ENCODE measurements at places on chromosomes 7 and 10.
A peak's percentile ranks its signal among the peaks of the same experiment; 100 is the strongest.

DNA sequence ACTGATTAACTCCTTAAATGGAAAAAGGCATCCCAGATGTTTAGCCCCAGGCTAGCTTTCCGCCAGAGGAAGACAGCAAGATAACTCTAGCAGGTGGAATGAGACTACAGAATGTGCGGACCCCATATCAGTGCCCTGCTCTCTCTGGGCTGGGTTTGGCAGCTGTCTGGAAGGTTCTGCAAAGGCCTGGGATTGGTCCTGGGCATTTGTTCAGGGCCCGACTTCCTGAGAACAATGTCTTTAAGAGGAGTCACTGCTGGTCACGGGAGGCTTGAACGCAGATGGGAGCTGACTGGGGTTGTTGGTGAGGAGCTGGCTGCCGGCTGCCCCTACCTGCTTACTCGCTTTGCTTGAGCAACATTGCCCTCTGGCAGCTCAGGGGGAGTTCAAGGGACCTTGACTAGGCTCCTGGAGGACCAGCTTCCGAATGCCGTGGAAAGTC, 130.6 kb upstream of the BTBD16 start:
- no peaks in the 10 kb centered on the region for H3K4me1 ChIP-seq
- H3K36me3 ChIP-seq, result no peaks in the 10 kb centered on the region
- no peak overlapping the region for H3K4me3 ChIP-seq
- no peak overlapping the region for H3K27ac ChIP-seq
- no peak for DNase-seq
- no peaks in the 10 kb centered on the region for H3K27me3 ChIP-seq

- H3K4me1 ChIP-seq, result no peaks in the 10 kb centered on the region
- no peak for DNase-seq
- H3K27me3 ChIP-seq, result no peaks in the 10 kb centered on the region
- H3K36me3 ChIP-seq, result peaks cover 63% of the 10 kb centered on the region
- H3K4me3 ChIP-seq, result no peak overlapping the region
- no peak overlapping the region for H3K27ac ChIP-seq
Observed at GRCh38 chr7:155774947-155775346, 37.3 kb downstream of the SHH start.

- H3K36me3 ChIP-seq, result no peaks in the 10 kb centered on the region
- no peak overlapping the region for H3K27ac ChIP-seq
- no peak for DNase-seq
- no peaks in the 10 kb centered on the region for H3K27me3 ChIP-seq
- H3K4me1 ChIP-seq, result peaks cover 9% of the 10 kb centered on the region
- H3K4me3 ChIP-seq, result no peak overlapping the region
Observed at GRCh38 chr7:37825038-37825437, 23.4 kb upstream of the NME8 start.

DNA sequence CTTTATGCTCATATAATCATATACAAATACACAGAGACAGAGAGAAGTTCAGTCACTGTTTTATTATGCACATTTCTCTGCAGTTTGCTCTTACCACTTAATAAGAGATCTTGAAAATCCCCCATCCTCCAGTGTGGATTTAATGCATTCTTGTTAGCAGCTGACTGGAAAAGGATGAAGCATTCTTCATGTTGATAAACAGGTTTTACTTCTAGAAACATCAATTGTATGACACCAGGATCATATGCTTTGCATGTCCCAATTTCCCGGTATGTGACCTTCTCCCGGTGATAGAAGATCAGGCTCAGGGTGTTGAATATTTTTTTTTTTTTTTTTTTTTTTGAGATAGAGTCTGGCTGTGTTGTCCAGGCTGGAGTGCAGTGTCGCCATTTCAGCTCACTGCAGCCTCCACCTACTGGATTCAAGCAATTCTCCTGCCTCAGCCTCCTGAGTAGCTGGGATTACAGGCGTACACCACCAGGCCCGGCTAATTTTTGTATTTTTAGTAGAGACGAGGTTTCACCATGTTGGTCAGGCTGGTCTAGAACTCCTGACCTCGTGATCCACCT, 6.2 kb upstream of the CREB3L2 start:
- H3K36me3 ChIP-seq, result no peaks in the 10 kb centered on the region
- no peak for DNase-seq
- peaks cover 3% of the 10 kb centered on the region for H3K4me1 ChIP-seq
- no peak overlapping the region for H3K4me3 ChIP-seq

GRCh38 chr10:34254596-34254995, 560.5 kb downstream of the PARD3 start:
- no peaks in the 10 kb centered on the region for H3K27me3 ChIP-seq
- no peak overlapping the region for H3K4me3 ChIP-seq
- H3K36me3 ChIP-seq, result no peaks in the 10 kb centered on the region

- no peak for DNase-seq
- no peaks in the 10 kb centered on the region for H3K4me1 ChIP-seq
- H3K36me3 ChIP-seq, result peaks cover 26% of the 10 kb centered on the region
- H3K4me3 ChIP-seq, result no peak overlapping the region
- H3K27me3 ChIP-seq, result no peaks in the 10 kb centered on the region
Observed at GRCh38 chr10:102620591-102621442, 23.5 kb upstream of the TRIM8 start.

DNA sequence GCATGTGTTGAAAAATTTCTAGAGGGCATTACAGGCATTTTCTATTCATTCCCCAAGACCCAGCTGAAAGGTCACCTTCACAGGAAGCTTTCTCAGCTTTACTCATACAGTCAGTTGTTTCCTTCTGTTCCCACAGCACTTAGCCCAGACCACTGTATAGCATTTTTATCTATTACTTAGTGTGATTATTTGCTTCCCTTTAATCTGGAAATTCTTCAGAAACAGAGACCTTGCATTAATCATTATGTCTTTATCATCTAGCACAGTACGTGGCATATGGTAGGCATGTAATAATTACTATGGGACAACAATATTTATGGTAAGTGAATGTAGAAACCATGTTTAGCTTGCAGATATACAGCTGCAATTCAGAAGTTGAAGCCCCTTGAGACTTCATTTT, 38.2 kb upstream of the CDK6 start:
- H3K27me3 ChIP-seq, result no peaks in the 10 kb centered on the region
- H3K36me3 ChIP-seq, result no peaks in the 10 kb centered on the region
- no peak for DNase-seq
- no peak overlapping the region for H3K27ac ChIP-seq

DNA sequence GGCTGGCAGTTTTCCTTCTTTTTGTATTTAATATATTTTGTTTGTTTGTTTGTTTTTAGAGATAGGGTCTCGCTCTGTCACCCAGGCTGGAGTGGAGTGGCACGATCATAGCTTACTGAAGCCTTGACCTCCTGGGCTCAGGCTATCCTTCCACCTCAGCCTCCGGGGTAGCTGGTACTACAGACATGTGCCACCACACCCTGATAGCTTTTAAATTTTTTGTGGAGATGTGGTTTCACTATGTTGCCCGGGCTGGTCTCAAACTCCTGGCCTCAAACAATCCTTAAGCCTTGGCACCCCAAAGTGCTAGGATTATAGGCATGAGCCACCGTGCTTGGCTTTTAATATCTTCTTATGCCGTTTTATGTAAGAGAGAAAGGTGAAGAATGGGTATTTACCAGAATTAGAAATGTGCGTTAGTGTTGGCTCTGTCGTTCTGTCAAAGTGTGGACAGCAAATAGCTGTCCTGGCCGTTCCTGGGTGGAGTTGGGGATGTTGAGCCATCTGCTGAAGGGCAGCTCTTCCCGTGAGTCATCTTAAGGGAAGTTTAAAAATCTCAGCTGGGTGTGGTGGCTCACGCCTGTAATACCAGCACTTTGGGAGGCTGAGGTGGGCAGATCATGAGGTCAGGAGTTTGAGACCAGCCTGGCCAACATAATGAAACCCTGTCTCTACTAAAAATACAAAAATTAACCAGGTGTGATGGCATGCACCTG, 14.8 kb downstream of the OGDH start:
- H3K4me1 ChIP-seq, result peaks cover 46% of the 10 kb centered on the region
- no peaks in the 10 kb centered on the region for H3K27me3 ChIP-seq
- DNase-seq, result no peak
- H3K36me3 ChIP-seq, result peaks cover 16% of the 10 kb centered on the region
- no peak overlapping the region for H3K27ac ChIP-seq

- no peaks in the 10 kb centered on the region for H3K4me1 ChIP-seq
- H3K27ac ChIP-seq, result no peak overlapping the region
- H3K36me3 ChIP-seq, result no peaks in the 10 kb centered on the region
- H3K27me3 ChIP-seq, result no peaks in the 10 kb centered on the region
Observed at GRCh38 chr7:33721895-33722294, 183.4 kb upstream of the BMPER start.

GRCh38 chr7:108525327-108525984, 479 bp downstream of the PNPLA8 start:
- peaks cover 10% of the 10 kb centered on the region for H3K4me1 ChIP-seq
- peak overlapping the region; percentile 96 for H3K4me3 ChIP-seq
- no peaks in the 10 kb centered on the region for H3K27me3 ChIP-seq
- no peak for DNase-seq
- peak overlapping the region; percentile 99 for H3K27ac ChIP-seq

GRCh38 chr10:78849115-78849514, 219.7 kb upstream of the ZMIZ1 start:
- no peaks in the 10 kb centered on the region for H3K36me3 ChIP-seq
- H3K4me1 ChIP-seq, result no peaks in the 10 kb centered on the region
- DNase-seq, result no peak

DNA sequence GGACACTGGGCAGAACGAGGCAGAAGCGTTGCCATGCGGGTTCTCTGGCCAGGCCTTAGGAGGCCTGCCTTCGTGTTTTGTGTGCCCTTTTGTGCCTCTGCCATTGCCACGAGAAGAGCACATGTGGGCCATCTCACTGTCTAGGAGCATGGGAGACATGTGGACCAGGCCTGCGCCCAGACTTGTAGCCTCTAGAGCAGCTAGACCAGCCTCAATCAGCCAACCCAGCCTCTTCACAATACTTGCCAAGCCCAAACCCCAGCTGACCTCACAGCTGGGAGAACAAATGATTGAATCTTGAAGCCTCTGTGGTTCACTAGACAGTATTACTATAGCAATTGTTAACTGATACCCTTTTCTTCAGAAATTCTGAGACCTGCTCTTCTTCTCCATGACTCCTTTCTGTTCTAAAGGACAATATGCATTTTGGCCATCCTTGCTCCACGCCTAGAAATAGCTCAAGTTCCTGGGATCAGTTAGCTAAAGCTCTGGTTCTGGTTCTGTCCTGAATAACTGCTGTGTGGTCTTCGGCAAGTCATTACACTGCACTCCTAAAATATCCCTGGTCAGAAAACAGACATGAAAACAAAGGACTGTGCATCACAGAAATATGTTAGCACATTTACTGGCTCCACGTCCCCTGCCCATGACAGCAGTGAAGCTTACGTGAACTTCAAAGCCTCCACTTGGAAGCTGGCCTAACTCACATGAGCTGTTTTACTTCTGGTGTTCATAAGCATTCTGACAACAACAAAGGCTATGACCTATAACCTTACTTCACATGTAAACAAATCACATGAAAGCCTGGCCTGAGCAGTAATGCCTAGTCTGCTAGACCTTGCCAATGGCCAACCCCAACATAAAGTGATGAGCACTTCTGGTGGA, 72.3 kb upstream of the MKRN1 start:
- H3K27ac ChIP-seq, result no peak overlapping the region
- no peak overlapping the region for H3K4me3 ChIP-seq
- H3K36me3 ChIP-seq, result no peaks in the 10 kb centered on the region

GRCh38 chr10:129120441-129120840, 346.6 kb upstream of the MGMT start:
- no peaks in the 10 kb centered on the region for H3K27me3 ChIP-seq
- DNase-seq, result no peak
- no peak overlapping the region for H3K27ac ChIP-seq
- H3K4me1 ChIP-seq, result no peaks in the 10 kb centered on the region

DNA sequence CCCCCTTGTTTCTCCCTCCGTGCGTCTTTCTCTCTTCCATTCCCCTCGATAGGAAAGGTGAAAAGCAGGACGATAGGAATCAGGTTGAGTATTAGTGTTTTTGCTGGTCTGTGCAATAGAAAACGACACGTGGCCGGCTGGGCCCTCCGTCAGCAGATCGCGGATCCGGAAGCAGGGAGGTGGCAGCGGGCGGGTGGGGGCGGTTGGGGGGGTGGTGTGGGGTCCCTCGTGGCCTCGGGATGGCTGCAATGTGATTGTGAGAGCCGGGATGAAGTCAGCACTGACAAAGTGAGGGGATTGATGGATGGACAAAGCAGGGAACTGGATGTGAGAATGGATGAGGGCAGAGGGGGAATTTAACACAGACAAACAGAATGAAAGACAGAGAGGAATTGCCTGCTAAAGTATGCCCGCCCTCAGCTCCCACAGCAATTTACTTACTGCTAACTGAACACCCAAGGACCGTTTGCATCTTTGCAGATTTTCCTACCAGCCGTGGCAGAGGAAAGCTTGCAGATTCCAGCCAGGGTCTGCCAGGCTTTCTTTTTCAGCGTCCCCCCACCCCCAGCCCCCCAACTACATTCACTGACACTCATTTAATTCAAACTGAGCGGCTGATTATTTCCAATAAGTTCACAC, 280.9 kb downstream of the LRMDA start:
- no peaks in the 10 kb centered on the region for H3K36me3 ChIP-seq
- no peak overlapping the region for H3K27ac ChIP-seq
- H3K4me1 ChIP-seq, result no peaks in the 10 kb centered on the region
- no peak for DNase-seq
- no peak overlapping the region for H3K4me3 ChIP-seq

DNA sequence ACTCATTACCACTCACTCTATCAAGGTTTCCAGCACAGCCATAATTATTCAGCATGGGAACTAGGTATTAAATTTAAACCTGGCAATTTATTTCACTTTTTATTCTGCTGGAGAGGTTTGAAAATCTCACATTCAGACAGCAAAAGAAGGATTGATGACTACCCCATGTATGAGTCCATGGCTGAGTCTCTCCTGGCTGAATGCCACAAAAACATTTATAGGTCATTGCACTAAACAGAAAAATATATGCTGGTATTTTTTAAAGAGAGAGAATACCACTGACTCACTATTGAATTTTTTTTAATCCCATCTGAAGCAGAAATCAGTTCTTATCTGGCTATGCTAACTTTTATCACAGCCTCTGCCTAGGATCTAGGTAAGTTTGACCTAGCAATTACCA, 336.3 kb downstream of the PPP1R3A start:
- H3K36me3 ChIP-seq, result no peaks in the 10 kb centered on the region
- no peak for DNase-seq
- H3K4me1 ChIP-seq, result no peaks in the 10 kb centered on the region
- no peak overlapping the region for H3K27ac ChIP-seq

DNA sequence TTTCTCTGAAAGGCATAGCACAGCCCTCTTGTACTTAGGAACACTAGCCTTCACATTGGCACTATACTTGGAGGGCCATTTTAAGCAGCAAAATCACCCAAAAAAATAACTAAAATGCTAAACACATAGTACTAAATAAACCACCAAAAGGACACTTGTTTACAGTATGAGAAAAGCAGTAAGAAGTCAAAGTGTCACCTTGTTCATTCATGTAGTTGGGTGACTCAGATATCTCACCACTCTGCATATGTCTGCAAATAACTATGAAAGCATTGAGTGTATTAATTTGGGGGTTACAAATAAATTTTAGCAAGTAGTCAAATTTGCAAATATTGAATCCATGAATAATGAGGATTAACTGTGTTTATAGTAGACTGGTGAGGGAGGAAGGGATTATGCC, 107.6 kb downstream of the ELAPOR2 start:
- peaks cover 7% of the 10 kb centered on the region for H3K4me1 ChIP-seq
- no peak overlapping the region for H3K27ac ChIP-seq
- H3K27me3 ChIP-seq, result no peaks in the 10 kb centered on the region
- no peaks in the 10 kb centered on the region for H3K36me3 ChIP-seq
- DNase-seq, result no peak
- no peak overlapping the region for H3K4me3 ChIP-seq

GRCh38 chr10:62433181-62433692, 59.1 kb downstream of the ZNF365 start:
- no peaks in the 10 kb centered on the region for H3K36me3 ChIP-seq
- H3K4me1 ChIP-seq, result no peaks in the 10 kb centered on the region

GRCh38 chr7:66928388-66928787, 7.4 kb downstream of the TMEM248 start:
- H3K4me1 ChIP-seq, result peaks cover 19% of the 10 kb centered on the region
- DNase-seq, result no peak
- H3K27me3 ChIP-seq, result no peaks in the 10 kb centered on the region
- H3K4me3 ChIP-seq, result no peak overlapping the region
- H3K36me3 ChIP-seq, result peaks cover 2% of the 10 kb centered on the region
